ENCODE measurements at places on chromosomes 2 and 18. TPM values are rescaled to one million over a fixed set of nuclear protein-coding genes. Genes with fewer than 3 reads are reported as not detected.

DNA sequence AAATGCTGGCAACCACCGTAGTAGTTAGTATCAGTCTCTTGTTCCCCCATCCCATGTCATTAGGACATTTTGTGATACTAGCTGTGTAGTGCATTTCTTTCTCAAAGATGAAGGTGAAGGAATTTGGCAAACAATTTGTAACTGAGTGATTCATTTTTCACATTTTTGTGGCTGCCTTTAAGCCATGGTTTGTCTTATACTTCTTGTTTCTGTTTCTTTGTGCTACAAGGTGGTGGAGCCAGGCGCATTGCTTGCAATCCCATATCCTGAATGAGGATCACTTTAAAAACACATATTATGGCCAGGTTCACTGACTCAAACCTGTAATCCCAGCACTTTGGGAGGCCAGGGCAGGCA is 40.6 kb downstream of the GPD2 start:
- DNase-seq: no peak

The NXPH2 gene
- total RNA-seq: 1.6 TPM

DNA sequence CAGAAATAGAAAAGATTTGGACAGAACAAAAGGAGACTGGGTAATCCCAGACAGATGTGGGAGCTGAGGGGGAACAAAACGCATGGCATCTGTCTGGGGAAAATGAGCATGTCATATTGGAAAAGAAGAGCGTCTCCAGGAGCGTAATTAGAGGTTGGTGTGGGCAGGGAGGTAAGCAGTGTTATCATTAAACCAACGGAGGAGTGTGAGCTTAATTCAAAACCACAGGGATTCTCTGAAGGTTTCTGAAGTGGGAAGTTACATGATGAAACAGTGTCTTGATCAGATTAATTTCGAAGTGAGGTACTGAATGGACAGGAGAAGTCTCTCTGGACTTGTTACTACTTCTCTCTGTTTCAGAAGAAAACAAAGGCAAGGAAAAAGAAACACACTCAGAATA is 53.3 kb downstream of the DTNB start:
- DNase-seq: peak; percentile 54

The CRYGB gene
- total RNA-seq: not detected

GRCh38 chr2:66428986-66429612 is 5.8 kb upstream of the MEIS1 start:
- DNase-seq: peak; percentile 57

The AQP12A gene
- total RNA-seq: not detected

- DNase-seq: peak; percentile 21
These were observed 178.9 kb upstream of the SERPINE2 start for GRCh38 chr2:224217962-224218347.

GRCh38 chr2:179861027-179861415 is 391 bp downstream of the ZNF385B start:
- peak; percentile 7 for DNase-seq

DNA sequence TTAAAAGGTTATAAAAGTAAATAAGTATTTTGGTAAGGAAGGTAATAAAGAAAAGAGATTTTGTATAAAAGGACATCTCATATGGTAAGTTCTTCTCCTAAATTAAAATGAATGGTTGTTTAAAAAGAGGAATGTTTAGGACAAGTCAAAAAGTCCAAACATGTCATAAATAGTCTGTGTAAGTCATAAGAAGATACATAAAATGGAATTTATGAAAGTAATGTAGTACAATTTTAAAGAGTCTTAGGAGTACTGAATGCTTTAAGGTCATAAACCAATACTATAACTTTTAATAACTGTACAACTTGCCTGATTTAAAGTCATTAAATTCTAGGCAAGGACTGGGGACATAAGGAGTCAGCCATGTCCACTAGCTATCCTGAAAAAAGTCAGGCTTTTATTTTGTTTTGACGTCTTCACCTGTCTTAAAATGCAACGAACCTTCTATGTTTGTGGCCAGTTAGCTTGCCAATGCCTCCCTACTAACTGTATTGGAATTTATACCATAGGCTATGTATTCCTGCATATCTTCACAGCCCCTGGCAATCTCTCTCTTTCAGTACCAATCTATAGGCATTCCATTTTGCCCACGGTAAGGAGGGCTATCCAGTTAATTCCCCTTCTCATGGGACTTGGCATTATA is 312.3 kb upstream of the LRRTM4 start:
- no peak for DNase-seq

DNA sequence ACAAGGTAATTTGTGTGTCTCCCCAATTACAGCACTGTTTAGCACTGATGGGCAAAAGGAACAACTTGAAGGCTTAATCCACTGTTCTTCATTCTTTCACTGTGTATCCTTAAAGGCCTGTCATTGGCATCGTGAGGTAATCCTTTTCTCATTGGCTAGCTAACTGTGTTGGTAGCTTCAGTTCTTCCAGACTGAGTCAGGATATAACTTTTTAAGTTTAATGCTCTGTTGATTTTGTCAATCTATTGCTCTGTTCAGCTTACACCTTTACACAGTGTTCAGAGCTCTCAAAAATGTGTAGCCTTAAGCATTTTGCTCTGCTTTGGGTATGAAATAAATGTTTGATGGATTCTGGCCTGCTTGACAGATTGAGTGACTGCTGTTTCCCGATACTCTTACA is 148.2 kb downstream of the KIAA1328 start:
- peak; percentile 3 for DNase-seq

The NPPC gene
- not detected for total RNA-seq

DNA sequence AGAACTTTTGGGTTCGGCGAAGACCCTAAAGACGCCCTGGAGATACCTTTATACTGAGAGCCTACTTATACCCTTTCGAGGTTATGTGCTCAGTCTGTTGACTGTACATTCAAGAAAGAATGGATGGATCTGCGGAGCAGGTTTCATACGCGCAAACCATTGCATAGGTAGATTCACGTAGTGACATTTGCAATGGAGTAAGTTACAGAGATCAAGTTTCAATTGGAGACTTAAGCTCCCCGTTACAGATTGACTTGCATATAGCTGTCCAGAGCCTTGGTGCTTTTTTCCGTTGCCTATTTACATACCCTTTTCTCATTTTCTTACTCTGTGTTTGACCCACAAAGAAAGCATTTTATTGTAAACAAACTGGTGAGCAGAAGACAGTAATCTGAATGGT is 923 bp downstream of the PSMD1 start:
- no peak for DNase-seq

DNA sequence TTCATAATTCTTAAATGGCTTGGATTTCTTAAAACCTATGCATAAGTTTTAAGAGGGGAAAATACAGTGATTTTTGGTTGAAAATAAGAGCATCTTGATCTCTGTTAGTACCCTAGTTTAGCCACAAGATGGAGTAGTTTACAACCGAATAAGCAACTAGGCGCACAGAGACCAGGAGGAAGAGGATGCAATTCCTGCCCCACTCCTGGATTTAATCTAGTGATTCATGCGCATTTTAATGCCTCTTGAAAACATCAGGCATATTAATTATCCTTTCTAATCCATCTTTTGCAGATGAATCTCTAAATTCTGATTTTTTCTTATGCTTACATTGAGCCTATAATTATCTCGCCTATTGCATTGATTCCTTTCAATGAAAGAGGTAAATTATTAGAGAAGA is 76.7 kb downstream of the MRPS9 start:
- peak; percentile 54 for DNase-seq

GRCh38 chr2:48364100-48364499 is 165.9 kb upstream of the STON1 start:
- no peak for DNase-seq

The HAAO gene
- total RNA-seq: not detected

- no peak for DNase-seq
These were observed 256.0 kb downstream of the BCL11A start for GRCh38 chr2:60297296-60298005.

GRCh38 chr2:5394223-5394622 is 298.0 kb upstream of the SOX11 start:
- no peak for DNase-seq

- DNase-seq: no peak
These were observed 82.8 kb downstream of the TEX51 start for GRCh38 chr2:126981476-126981875.

DNA sequence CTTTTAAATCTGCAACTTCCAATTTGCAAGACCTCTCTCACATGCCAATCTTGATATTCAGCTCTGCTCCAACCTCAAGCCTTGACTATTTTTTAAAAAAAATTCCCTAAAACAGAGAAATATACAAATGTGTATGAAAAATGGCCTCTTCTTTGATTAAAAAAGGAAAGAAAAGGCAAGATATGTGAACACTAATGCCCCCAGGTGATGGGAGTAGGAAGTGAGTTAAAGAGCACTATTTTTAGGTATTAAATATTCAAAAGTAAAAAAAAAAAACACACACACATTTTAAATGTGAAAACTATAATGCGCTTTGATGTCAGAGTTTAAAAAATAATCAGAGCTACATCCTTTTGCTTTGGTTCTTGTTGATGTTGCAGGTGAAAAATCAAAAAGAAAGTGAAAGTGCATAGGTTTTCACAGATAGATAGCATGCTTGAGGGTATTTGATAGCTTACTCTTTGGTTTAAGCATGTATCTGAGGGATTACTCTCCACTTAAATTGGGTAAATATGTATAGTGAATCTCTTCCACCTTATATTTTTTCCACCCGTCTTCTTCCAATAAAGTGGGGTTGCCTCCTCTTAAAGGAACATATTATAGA is 406.0 kb upstream of the POU3F3 start:
- DNase-seq: peak; percentile 36

GRCh38 chr18:74219056-74219455 is 70.7 kb downstream of the TIMM21 start:
- DNase-seq: no peak

- DNase-seq: no peak
These were observed 2.7 kb downstream of the USP40 start for GRCh38 chr2:233563663-233564430.

GRCh38 chr2:48343571-48344440 is 186.1 kb upstream of the STON1 start:
- DNase-seq: peak; percentile 63

The ALK gene
- total RNA-seq: not detected

The TMEM200C gene
- not detected for total RNA-seq

DNA sequence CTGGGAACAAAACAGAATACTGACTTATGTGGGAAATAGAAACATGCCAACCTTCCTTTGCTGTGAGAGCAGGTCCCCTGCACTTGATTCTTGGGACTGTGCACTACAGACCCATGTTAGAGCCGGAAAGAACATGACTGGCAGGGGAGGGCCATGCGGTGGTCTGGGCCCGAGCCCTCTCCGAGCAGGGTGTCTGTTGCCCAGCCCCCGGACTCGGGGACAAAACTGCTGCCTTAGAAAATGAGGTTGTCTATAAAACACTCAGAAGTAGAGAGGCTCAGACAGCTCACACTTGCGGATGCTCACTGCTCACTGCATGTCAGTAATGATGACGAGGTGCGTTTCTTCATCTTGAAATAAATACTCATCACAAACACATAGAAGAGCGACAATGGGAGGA is 270.7 kb upstream of the HDAC4 start:
- no peak for DNase-seq

- DNase-seq: no peak
These were observed 38.0 kb upstream of the COL5A2 start for GRCh38 chr2:189217541-189217940.

DNA sequence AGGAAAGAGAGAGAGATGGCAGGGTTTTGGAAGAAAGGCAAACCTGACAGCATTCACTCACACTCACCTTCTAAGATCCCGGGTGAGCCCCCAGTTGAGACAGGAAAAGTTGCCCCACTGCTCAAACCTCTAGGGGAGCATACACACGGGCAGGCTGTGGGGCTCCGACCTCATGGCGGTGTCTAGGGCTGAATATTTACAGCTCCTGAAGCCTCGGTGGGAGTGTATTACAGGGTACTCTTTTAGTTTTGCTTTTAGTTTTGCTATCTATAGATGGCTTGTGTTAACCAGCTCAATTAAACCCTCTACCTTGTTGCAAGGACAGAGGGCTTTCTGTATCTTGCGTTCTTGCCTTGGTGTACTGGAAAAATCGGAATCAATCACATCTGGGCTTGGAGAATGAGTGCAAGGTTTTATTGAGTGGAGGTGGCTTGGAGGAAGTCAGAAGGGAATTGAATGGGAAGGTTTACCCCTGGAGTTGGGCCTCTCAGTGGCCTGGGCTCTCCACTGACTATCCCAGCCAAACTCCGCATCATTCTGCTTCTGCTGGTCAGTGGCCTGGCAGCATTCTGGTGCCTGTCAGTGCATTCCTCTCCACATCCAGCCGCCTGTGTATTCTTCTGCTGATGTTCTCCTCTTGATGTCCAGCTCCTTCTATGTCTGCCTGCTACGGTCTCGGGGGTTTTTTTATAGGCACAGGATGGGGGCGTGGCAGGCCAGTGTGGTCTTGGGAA is 10.1 kb upstream of the IFIH1 start:
- DNase-seq: no peak

DNA sequence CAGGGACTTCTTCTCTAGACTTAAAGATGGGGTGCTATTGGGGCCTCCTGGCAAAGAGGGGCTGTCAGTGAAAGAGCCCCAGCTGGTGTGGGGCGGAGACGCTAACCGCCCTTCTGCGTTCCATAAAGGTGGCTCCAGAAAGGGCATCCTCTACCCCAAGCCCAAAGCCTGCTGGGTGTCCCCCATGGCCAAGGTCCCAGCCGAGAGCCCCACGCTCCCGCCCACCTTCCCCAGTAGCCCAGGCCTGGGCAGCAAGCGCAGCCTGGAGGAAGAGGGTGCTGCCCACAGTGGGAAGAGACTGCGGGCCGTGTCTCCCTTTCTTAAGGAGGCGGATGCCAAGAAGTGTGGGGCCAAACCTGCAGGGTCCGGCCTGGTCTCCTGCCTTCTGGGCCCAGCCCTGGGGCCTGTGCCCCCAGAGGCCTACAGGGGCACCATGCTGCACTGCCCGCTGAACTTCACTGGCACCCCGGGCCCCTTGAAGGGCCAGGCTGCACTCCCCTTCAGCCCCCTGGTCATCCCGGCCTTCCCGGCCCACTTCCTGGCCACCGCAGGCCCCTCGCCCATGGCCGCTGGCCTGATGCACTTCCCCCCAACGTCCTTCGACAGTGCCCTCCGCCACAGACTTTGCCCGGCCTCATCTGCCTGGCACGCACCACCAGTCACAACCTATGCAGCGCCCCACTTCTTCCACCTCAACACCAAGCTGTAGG is 15.2 kb downstream of the ARID5A start:
- DNase-seq: no peak

The IL18RAP gene
- not detected for total RNA-seq

The PPP1R1C gene
- total RNA-seq: not detected

DNA sequence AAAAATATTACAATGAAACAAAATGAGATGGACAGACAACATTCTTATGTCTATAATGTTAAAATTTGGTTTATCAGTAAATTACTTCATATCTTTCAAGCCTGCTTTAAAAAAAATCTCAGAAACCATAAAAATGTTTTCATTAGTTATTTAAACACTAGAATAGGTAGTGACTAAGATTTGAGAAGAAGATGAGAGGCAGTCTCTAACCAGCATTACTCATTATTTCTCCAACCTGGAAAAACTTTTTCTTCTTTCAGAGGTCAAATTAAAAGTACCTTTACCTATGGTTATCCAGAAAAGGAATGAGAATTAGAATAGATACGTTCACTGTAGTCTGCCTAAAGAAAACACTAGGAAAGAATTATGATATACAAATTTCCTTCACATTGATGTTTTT is 50.3 kb downstream of the IKZF2 start:
- no peak for DNase-seq

GRCh38 chr2:120528693-120529076 is 182.7 kb downstream of the INHBB start:
- no peak for DNase-seq

GRCh38 chr2:119489232-119489952 is 34.9 kb downstream of the SCTR start:
- no peak for DNase-seq

- DNase-seq: peak; percentile 63
These were observed 108.1 kb downstream of the ARHGEF33 start for GRCh38 chr2:38997781-38998180.

Data from Caki2 (cell line).